NCI-H1417 treated with DMSO at 0.1 percent for 48 hours (cell line): ENCODE measurements at places on chromosomes 2 and 18.

GRCh38 chr2:43333656-43334144, 107.3 kb upstream of the ZFP36L2 start:
- DNase-seq, result no peak

DNA sequence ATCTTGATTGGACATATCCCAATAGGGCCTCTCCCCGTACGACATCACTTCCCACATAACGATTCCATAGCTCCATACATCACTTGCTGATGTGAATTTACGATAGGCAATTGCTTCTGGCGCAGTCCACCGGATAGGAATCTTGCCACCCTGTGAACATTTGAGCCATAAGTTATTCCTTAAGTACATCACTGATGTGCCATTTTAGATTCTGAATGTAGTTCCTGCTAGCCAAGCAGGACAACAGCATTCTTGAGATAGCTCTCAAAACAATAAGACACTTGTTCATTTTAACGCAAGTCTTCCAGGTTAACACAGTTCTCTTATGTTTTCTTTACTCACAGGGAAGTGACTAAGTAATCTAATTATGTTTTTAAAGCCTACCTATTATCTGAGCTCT, 138.0 kb downstream of the EPHA4 start:
- no peak for DNase-seq

- DNase-seq, result no peak
Measured at GRCh38 chr2:177857538-177857937, 215.0 kb downstream of the PDE11A start.

DNA sequence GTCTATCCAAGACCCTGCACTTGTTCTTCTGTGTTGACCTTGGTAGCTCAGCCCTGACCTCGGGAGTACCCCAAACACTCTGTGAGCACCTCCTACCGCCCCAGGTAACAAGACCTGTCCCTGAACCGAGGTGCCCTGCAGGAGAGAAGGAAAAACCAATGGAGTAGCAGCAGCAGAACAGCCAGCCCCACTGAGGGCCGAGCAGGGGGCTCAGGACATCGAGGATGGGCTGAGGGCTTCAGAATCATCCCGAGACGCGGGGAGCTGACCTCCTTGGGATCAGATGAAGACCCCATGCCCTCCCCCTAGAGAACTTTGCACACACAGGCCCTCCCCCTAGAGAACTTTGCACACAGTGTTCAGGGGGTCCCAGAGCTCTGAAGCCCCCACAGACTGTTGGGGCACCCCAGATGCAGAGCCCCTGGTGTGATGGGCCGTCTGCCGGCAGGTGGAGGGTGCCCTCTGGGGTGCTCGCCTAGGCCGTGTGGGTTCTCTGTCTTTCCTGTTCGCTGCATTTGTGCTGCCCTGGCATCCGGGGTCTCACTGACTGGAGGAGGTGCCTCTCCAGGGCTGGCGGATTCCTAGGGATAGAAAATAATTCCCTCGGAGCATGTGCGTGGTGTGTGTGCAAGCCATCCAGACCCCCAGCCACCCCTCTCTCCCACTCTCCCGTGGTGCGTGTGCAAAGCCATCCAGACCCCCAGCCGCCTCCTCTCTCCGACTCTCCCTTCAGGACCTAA, 189.1 kb downstream of the TWIST2 start:
- no peak for DNase-seq

DNA sequence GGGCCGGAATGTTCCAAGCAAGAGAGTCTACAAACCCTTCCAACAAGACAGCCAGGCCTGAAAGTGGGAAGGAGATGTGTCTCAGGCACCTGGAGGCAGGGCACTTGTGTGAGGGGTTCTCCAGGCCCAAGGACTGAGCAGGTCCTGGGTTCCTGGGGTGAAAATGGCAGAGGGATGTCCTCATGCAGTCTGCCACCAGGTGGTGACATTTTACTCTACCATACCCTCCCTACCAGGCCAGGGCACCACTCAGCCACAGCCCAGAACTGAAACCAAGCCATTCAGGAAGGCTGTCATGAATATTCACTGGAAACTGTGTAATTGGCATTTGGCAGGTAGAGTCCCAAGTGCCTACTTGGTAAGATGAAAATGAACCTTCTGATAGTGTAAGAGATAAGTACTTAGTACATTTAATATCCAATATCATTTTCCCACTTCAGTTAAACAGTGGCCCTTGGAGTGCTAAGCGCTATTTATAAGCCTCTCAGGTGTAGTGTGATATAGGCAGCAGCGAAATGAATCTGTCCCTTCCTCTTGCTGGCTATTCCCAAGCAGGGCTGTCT, 185.1 kb downstream of the MYO5B start:
- DNase-seq, result no peak

DNA sequence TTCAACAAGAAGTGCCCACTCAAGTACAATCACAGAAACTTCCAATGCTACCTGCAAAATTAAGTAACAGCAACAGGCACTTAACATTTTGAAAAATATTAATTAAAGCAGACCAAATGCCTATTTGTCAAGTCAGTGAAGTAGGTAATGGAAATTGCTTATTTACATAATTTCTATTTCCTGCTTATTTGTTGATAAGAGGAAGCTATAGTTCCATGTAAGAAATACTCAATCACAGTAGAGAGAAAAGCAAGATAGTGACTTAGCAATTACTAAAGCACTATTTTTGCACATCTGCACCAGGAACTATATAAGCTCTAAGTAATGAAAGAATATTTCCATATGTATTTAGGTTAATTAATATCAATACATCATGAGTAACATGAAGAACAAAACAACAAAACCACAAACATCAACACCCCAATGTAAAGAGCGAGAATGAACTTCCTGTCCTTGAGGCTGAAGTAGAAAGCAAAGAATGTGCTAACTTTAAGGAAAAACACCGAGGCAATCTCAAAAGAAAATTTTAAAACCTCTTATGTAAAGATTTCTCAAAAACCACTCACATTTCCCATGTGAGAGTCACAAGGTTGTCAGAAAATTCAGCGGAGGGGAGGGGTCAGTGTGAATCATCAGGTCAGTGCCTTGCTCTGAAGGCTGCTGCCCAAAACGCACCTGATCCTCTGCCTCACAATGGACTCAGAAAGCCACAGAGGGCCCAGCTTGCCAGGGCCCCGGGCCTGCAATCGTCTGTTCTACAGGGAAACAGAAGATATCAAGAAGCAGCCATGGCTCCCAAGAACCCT, 12.5 kb downstream of the NPC1 start:
- DNase-seq, result no peak

DNA sequence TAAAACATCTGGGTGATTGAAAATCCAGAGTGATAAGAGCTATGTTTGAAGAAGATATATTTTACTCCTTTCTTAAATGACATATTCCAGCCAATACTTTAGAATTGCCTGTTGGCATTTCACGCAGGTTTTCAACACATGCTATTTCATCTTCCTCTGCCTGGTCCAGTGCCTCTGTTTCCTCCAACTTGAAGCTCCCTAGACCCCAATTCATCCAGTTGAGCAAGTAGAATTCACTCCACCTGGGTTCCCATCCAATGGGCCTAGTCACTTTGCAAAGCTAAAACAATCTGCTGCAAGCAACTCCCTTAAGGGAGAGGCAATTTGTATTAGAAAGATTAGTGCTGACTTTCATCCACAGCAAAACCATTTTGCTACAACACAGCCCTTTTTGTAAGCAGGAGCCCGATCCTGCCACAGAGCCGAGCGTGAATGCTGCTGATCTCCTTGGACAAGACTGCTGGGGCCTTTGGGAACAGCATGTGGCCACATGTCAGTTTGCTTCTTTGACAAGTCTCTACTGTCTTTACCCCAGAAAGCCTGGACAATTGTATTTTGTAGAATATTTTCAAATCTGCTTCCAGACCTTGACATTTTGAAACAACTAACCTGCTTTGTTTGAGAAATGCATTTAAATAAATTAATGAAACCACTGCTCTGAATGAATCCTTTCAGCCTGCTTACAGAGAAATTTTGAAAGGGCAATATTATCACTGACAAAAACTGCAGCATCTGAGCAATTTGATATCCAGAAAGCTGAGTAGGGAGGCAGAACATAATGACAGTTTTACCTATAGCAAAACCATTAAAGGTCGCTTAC, 259.1 kb downstream of the TDRD15 start:
- no peak for DNase-seq

GRCh38 chr18:48922226-48922800, 28.5 kb downstream of the SMAD7 start:
- no peak for DNase-seq

- DNase-seq, result no peak
Measured at GRCh38 chr2:174568425-174568824, 29.2 kb downstream of the WIPF1 start.

DNA sequence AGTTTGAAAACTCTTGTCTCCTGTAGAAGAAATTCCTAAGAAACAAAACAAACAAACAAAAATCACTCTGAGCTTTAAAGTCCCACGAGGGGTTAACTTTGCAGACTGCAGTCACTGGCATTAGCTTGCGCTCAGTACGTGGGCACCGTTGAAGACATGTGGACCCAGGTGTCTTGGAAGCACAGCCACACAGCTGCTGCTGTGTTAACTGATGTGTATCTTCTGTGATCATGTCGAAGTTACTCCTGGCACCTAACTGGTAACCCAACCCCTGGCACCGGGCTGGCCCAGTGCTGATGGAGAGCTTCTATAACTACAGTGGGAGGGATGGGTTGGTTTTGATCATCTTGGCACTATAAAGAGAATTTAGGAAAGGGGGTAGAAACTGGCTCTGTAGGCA, 51.6 kb upstream of the FHL2 start:
- DNase-seq, result no peak

- no peak for DNase-seq
Measured at GRCh38 chr18:79964330-79965118, at the start of gene HSBP1L1. HSBP1L1 (plus strand) TSS chr18:79964643; CDS start chr18:79964736, 93 bp downstream.

DNA sequence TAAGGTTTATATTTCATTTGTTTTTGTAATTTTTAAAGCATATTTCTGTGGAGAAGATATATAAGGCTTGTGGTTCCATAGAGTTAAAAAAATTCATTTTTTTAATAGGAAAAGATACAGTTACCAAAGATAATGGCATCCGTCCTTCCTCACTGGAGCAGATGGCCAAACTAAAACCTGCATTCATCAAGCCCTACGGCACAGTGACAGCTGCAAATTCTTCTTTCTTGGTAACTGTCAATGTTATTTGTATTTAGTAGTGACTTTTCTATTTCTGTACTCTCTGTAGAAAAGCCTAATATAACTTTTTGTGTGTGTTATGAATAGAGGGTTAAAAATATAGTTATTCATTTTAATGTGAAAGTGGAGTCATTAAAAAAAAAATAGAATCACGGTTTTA, 35.1 kb downstream of the HADHB start:
- no peak for DNase-seq
